ENCODE measurements at places on chromosomes 7 and 10. TPM values are rescaled to one million over a fixed set of nuclear protein-coding genes. Genes with fewer than 3 reads are reported as not detected.

GHRHR gene
- not detected for total RNA-seq

OR2A1 gene
- total RNA-seq, result not detected

PON2 gene
- total RNA-seq, result 260 TPM

ENO4 gene
- total RNA-seq, result 0.08 TPM

CPA2 gene
- total RNA-seq, result not detected

NIPSNAP2 gene
- 125 TPM for total RNA-seq

CSTF2T gene
- total RNA-seq, result 22.1 TPM

IDI2 gene
- 0.08 TPM for total RNA-seq

SLC25A28 gene
- 14.6 TPM for total RNA-seq

CYP2W1 gene
- not detected for total RNA-seq

WDFY4 gene
- not detected for total RNA-seq

GNAI1 gene
- 59.5 TPM for total RNA-seq

EN2 gene
- total RNA-seq, result 2.2 TPM

AMPH gene
- total RNA-seq, result not detected

HOXA3 gene
- 0.56 TPM for total RNA-seq

LRRD1 gene
- total RNA-seq, result not detected

HHEX gene
- 0.48 TPM for total RNA-seq

SNCG gene
- not detected for total RNA-seq

ANXA8L1 gene
- not detected for total RNA-seq

GPR146 gene
- total RNA-seq, result 8.4 TPM

GIMAP2 gene
- 12.6 TPM for total RNA-seq

TRA2A gene
- not detected for total RNA-seq

CYP3A7 gene
- total RNA-seq, result not detected

CYP2C19 gene
- total RNA-seq, result not detected

AGBL3 gene
- 0.90 TPM for total RNA-seq

C10orf105 gene
- not detected for total RNA-seq

SHTN1 gene
- total RNA-seq, result 187 TPM

ODAD2 gene
- not detected for total RNA-seq

FLNC gene
- 0.11 TPM for total RNA-seq

NOLC1 gene
- 65.5 TPM for total RNA-seq

AQP1 gene
- total RNA-seq, result 0.03 TPM

PLXDC2 gene
- total RNA-seq, result not detected

IGF2BP3 gene
- total RNA-seq, result 85.6 TPM

ZNF365 gene
- 1.6 TPM for total RNA-seq

CHST15 gene
- total RNA-seq, result not detected

GPER1 gene
- 0.13 TPM for total RNA-seq

TRIM50 gene
- not detected for total RNA-seq

SEMA4G gene
- 4.7 TPM for total RNA-seq

MMRN2 gene
- 0.08 TPM for total RNA-seq

PITX3 gene
- total RNA-seq, result not detected

SPDYE11 gene
- total RNA-seq, result not detected

CEP55 gene
- 30.3 TPM for total RNA-seq

CCDC172 gene
- not detected for total RNA-seq

GBF1 gene
- 14.6 TPM for total RNA-seq

AGAP5 gene
- 2.3 TPM for total RNA-seq

UTF1 gene
- not detected for total RNA-seq

GBX1 gene
- not detected for total RNA-seq

RBP3 gene
- total RNA-seq, result not detected

ZP3 gene
- 5.0 TPM for total RNA-seq

SCIN gene
- 0.59 TPM for total RNA-seq

EVX1 gene
- not detected for total RNA-seq

THSD7A gene
- 0.45 TPM for total RNA-seq

CRHR2 gene
- not detected for total RNA-seq

AZGP1 gene
- total RNA-seq, result 1.1 TPM

Data from SK-MEL-5 (cell line).